ENCODE measurements at places on chromosomes 16 and 17. TPM values are rescaled to one million over a fixed set of nuclear protein-coding genes. Genes with fewer than 3 reads are reported as not detected.

The CACNG4 gene
- not detected for total RNA-seq

The TNFRSF13B gene
- not detected for total RNA-seq

DNA sequence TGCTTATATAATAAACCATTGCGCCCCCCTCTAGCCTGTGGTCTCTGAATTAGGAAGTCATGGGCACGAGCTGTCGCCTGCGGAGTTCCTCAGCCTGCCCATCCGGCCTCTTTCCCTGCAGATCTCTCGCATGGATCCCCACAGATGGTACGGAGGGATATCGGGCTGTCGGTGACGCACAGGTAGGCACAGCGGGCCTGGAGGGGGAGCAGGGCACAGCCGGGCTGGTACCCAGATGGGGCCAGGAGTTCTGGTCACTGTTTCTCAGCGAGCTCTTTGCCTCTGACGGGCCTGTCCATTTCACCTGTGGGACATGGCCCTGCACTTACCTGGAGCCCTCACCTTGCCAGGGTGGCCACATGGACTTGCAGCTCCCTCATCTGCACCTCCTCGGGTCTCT is 42.6 kb upstream of the LGALS9 start:
- DNase-seq: no peak

- DNase-seq: peak; percentile 78
These were observed 518 bp downstream of the MT1E start for GRCh38 chr16:56625943-56626654.

GRCh38 chr16:87812200-87812656 is 46.4 kb upstream of the KLHDC4 start:
- DNase-seq: no peak
